ENCODE measurements at places on chromosomes 12 and 14.

DNA sequence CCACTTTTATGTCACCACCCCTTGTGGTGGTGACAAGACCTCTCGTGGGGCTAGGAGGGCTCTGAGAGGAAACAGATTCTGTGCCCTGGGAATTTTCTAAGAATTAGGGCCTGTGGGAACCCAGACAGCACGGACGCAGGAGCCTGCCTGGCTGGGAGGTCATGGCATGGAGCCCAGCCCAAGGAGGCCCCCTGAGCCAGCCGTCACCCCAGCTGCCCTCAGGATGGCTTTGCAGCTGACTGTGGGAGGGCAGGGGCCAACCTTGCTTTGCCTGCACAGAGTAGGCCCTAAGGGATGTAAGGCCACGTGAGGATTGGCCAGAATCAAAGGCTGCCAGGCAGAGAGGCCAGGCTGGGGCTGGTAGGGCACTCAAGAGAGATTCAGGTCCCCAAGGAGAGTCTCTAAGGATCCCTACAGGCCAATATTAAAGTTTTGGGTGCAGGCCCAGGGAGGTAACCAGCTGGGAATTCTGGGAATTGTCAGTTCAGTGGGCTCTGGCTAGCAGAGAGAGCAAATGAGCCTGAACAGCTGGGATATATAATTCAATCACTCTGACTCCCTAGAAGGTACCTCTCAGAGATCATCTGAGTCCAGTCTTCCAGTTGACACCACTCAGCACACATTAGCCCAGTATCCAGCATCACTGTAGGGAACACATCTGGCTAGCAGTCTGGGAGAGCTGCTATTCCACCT is 6.4 kb downstream of the LTBP2 start:
- no peak for DNase-seq

- peak; percentile 63 for DNase-seq
Measured at GRCh38 chr14:103008768-103009357, 48.5 kb downstream of the CDC42BPB start.

- no peak for DNase-seq
Measured at GRCh38 chr12:92921877-92922276, 7.2 kb downstream of the EEA1 start.

DNA sequence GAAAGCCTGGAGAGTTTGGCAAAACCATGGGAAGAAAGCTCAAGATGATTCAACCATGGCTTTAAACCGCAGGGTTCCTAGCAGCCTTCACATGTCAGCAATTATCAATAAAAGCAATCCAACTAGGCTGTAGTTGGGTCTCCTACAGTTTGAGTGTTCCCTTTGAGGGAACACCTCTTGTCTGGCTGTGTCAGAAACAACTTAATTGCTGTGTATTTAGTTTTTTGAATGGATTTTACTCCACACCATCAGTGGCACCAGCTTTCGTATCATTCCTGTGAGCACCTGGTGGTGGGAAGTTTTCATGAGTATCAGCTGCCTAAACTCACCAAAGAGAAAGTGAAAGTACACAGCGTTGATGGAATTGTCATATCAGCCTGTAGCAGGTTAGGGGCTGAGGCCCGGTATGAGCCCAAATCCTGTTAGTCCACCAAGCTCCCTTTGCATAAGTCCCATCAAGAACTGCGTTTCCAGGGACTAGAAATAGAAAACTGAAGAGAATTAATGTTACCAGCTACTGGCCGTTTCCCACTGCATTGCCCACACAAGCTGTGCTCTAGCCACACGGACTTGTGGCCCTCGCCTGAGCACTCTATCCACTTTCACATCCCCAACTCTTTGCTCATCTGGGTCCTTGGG is 10.9 kb upstream of the IL26 start:
- DNase-seq = no peak

DNA sequence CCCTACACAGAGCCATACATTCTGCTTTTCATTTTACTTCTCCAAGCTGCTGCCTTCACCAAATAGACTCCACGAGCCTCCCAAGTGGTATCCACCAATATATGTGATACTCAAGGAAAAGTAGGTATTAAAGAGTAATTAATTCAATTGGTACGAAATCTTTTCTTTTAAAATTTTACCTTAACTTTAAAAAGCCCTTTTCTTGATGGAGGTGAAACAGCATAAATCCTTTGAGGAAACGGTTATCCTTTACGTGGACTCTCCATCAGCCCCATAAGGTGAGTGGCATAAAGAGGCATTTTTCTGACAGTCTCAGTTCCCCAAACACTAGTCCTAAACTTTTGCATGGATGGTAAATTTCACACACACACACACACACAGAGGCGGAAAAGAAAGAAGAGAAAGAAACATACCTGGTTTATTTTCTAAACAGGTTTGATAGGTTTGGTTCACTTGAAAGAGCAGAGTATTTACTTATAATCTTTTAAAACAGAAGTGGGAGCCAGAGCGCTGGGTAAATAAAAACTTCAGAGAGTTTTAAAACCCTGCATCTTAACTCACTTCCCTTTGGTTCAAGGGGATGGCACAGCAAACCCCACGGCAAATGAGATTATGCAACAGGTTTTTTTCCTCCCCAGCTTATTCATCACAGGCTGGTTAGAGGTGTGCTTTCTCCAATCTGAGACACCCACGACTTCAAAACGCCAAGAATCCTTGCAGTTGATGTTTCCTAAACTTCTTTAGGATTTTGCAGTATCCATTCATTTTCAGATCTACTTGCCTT is 1.9 kb downstream of the DUSP16 start:
- peak; percentile 27 for DNase-seq

- peak; percentile 54 for DNase-seq
Measured at GRCh38 chr12:69679119-69679518, 20.0 kb downstream of the BEST3 start.

Data from fibroblast of skin of scalp (primary cell).